ENCODE measurements at places on chromosomes 4 and X.

- DNase-seq: peak; percentile 80
Observed at GRCh38 chrX:15674841-15675489, 10.4 kb upstream of the CLTRN start.

GRCh38 chrX:120857240-120857639, 18.4 kb downstream of the CT47B1 start:
- no peak for DNase-seq

- DNase-seq: no peak
Observed at GRCh38 chrX:31423609-31424189, 351.9 kb upstream of the FTHL17 start.

DNA sequence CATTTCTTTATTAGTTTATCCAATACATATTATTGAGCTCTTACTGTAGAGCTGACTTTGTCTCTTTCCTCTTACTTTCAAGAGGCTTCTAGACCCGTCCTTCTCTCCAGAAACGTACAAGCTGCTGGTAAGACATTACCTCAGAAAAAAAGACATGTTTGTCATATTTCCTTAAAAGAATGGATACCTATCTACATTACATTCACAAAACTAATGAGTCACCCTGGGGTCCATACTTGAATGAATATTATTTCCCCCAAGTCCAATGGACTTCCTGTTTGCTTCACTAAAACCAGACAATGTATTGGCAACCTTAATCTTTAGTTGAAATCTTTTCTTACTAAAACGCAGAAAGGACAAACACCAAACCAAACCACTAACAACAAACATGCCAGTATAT, 176.5 kb upstream of the CLNK start:
- no peak for DNase-seq

- DNase-seq: no peak
Observed at GRCh38 chr4:113008716-113009115, 40.7 kb upstream of the ANK2 start.

DNA sequence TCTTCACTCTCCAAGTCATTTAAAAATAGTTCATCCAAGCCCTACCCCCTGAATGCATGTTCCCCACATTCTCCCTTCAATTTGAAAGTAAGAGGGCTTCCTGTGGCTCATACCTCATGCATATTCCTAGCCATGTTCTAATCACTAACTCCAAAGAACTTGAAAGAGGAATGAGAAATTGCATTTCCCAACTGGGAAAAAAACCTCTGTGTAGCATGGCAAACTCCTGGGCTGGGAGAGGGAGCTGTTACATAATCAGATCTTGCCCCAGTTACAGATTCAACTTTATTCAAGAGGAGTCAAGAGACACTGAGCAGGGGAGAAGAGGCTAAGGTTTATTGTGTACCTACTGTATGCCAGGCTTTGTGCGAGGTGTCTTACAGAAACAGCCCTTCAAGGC, 90.2 kb downstream of the SLC2A9 start:
- no peak for DNase-seq

- no peak for DNase-seq
Observed at GRCh38 chr4:80412322-80412721, 76.8 kb downstream of the CFAP299 start.
